ENCODE measurements at places on chromosomes 4 and X.

GRCh38 chr4:76489686-76490161, 54.7 kb downstream of the SHROOM3 start:
- no peak for DNase-seq

DNA sequence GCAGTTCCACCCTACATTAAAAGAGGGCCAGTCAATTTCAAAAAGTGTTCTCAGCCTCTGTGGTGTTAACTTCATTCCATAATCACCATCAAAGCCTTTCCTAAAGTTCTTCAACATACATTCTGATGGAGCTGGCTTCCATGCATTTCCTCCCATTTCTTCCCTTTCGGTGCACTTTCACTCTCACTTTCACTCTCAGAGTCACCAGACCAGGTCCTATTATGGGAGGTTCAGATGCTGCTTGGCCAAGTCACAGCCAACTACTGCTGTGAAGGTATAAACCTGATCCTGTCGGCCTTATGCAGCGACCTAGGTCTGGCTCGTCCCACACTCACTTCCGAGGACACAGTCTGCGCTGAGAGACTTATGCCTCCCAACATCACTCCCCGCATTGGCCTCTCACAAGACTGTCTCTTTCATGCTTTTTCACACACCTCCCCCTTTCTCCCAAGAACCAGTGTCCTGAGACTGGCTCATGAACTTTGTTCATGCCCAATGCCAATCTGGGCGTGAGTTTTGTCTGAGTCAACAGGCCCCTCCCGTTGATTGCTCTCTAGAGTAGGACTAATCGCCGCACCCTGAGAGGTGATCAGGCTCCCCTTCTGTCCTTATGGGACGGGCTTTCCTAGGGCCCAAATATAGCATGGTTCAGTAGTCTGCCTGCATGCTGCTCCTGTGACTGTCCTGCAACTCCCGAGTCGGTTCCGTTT, 60.8 kb upstream of the XAGE1B start:
- DNase-seq: no peak

DNA sequence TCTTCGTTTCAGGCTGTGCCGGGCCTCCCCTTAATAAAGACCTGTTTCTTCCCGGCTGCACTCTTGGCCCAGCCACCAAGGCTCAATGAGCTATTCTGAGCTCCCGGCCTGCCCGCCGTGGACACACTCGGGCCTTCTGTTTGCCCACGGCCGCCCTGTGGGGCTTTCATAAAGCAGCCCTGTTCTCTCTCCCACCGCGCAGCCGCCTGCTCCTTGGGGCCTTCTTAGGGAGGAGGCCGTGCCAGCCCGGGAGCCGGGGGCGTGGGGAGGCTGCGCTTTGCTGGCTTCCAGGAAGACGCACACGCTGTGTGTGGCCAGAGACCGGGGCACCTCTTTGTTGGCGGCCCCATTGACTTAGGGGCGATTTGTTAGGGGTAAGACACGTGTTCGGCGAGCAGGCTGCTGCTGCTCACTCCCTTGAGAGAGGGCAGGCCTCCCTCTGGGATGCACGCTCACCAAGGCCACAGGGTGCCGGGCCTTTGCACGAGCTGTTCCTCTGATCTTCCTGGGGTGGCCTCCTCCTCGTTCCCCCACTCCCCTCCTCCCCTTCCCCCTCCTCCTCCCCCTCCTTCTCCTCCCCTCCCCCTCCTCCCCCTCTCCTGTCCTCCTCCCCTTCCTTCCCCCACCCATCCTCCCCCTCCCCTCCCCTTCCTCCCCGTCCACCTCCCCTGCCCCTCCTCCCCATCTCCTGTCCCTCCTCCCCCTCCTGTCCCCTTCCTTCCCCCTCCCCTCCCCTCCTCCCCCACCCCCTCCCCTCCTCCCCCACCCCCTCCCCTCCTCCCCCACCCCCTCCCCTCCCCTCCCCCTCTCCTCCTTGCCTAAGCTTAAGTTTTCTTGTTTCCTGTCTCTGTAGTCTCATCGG, 11.3 kb downstream of the BLOC1S4 start:
- DNase-seq: peak; percentile 34

GRCh38 chrX:19886883-19887531, 393 bp downstream of the SH3KBP1 start:
- DNase-seq: no peak
